ENCODE measurements at places on chromosomes 1 and 21.
A peak's percentile ranks its signal among the peaks of the same experiment; 100 is the strongest.

DNA sequence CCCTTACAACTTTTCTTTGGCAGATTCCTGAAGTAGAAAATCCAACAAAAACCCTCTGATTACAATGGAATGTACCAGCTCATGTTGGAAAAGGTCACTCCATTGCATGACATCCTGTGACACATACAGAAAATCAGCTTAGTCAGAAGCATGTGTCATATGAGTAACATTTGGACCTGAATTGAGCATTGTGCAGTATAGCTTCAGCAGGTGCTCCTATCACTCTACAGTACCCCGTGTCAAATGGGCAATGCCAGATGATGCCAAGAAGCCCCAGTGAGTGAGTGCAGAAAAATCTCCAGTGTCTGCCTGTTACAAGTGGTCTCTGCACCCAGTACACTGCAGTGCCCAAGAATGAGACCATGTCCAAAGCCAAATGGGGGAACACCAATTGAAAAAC, 129.7 kb upstream of the RUNX1 start:
- no peak for DNase-seq

- no peak for DNase-seq
Observed at GRCh38 chr1:71787699-71788098, 494.6 kb downstream of the NEGR1 start.

DNA sequence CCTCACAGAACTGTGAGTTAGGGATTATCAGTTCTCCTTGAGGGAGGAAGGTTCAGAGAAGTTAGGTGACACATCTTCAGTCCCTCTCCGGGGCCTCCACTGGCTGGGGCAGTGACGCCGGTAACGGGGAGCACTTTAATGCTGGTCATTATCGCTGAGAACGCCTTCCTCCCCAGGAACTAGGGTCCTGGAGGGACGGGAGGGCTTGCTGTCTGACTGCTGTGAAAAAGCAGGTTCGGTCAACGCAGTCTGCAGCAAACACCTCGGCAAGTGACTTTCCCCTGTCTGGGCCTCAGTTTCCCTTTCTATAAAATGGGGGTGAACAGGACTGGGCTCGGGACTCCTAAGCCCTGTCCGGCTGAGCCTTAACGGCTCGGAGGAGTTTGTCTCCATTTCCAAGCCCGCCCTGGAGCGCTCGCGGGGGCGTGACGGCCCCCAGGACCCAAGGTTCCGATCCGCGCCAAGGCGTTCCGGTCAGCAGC, 341 bp upstream of the TMEM61 start:
- DNase-seq: no peak

DNA sequence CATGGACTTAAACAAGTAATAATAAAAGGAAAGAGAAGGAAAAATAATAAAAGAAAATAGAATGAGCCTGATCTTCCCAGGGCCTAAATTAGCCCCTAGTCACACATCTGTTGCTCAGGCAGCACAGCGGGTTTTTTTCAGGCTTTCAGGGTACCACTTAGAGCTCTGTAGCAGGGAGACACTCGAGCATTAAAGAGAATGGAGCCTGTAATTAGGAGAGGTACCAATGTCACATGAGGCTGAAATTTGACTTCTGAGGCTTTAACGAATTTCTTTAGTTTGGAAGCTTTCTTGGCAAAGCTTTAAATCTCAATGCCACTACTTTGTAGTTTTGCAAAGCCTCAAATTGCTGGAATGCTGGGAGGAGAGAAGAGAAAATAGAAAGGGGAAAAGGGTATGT, 116.3 kb downstream of the AK5 start:
- DNase-seq: no peak

- DNase-seq: no peak
Observed at GRCh38 chr1:119866451-119866850, 29.9 kb downstream of the ADAM30 start.

DNA sequence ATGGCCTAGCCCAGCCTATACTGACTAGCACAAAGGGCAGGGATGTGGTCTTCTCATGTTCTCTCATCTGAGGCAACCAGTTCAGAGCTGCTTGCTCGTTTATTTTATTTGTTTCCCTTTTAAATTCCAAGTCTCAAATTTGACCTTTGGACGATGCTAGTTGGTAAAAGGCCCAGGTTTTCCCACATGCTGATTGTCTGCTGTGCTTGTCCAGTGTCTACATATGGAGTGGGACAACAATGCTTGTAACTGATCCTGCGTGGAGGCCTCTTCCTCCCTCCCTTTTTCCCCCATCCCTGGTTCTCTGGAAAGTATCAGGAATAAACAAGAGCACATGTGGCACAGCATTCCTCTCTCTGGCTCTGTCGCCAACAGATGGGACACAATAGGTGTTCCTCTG, 34.0 kb upstream of the BEND5 start:
- no peak for DNase-seq

DNA sequence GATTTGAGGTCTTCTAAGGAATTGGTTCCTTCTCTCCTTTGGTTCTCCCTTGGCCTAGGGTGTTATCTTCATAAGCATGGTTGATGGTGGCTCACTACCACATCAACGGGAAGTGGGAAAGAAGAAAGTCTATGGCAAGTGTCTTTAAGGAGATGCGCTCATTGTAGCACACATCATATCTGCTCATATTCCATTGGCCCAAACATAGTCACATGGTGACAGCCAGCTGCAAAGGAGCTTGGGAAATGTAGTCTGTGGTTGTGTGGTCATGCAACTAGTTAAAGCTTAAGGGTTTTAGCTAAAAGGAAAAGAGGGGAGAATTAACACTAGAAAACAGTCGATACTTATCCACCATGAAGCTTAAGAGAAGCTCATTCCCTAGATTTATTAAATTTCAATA, 11.4 kb upstream of the MRPS6 start:
- peak; percentile 63 for DNase-seq

DNA sequence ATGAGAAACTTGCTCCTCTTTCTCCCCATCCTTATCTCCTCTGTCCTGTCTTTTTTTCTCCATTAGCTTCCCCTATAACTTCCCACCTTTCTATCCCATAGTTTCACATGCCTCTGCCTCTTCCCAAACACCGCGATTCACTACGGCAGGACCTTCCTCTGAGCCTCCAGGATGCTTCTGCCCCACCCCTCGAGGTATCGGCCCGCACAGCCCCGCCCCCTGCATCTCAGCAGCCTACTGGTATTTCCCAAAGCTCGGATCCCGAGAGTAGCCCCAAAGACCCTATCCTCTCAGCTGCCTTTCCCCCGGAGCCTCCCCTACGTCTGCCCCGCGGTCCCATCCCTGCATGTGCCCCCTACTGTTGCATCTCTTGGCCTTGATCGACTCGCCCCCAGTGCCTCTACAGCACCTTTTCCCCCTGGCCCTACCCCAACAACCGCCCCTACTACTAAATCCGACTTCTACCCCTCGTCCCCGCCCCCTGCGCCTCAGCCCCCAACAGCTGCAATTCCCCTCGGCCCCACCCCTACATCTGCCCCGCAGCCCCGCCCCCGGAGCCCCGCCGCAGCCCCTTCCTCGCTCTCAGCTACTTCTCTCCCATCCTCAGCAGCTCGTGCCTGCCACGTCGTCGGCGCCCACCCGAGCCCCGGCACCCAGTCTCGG, 512 bp downstream of the PIAS3 start:
- peak; percentile 83 for DNase-seq

DNA sequence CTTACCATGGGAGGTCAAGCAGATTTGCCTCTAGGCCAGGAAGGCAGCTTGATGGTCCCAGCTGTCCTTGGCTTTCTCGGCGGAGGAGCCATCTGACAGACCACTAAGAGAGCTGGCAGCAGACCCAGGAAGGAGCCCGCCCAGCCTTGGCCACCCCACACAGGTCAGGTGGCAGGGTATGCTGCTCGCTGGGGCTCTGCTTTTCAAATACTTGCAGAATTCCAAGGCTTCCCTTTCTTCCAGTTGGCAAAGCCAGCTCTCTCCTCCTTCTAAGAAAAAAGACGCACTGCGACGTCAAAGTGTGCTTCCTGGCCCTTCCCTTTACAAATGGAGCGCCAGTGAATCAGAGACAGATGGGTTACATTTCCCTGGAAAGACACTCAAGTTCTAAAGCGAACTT, 229.4 kb downstream of the CACNA1E start:
- DNase-seq: no peak

DNA sequence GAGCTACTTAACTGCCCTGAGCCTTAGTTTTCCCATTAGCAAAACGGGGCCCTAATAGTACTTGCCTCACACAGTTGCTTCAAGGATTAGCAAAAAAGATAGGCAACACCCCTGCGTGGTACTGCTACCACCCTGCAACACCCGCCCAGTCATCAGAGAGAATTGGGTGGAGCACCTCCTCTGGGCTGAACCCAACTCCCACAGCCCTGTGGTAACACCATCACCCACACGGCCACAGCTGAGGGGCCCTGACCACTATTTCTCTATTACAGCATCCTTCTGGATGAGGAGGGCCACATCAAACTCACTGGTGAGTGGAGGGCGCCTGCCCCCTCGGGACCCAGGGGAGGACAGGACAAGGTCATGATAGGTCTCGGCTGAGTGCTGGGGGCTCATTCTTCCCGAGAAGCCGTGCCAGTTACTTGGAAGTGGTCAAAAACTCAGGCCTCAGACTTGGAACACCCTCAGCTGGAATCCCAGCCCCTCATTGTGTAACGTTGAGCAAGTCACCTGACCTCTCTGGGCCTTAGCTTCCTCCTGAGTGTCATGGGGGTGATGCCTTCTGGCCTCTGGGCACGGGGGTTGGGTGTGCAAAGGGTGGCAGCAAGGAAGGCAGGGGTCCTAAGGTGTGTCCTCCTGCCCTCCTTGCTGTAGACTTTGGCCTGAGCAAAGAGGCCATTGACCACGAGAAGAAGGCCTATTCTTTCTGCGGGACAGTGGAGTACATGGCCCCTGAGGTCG, 24.6 kb downstream of the RPS6KA1 start:
- no peak for DNase-seq

- peak; percentile 69 for DNase-seq
Observed at GRCh38 chr1:43305461-43305860, 4.7 kb downstream of the TIE1 start.

DNA sequence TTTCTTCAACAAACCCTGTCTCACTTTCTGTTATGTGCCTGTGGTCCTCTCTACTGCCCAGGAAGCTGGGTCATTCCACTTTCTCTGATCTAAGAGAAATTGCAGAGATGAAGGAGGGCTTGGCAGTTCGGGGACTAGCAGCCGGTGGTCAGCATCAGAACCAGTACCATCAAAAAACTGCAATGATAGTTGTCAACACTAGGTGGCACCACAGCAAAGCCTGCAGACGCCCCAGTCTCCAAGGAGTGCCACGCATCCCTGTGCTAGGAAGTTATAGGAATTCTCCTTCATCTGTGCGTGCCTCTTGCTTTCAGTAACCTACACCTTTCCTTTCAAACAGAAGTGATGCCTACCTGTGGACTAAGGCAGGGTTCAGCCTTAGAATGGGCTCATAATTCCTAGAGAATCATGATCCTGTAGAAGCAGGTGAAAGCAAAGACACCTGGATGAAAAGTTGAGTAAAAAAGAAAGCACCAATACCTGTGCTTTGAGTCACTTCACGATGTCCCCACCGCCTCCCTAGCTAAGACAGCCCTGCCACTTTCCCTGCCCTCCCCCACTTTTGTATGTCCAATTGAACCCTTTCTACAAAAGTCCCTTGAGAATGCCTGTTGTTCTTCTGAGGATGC, 129.2 kb downstream of the ADAMTS1 start:
- DNase-seq: peak; percentile 16

- DNase-seq: no peak
Observed at GRCh38 chr1:9321480-9321849, 28.8 kb downstream of the SPSB1 start.

DNA sequence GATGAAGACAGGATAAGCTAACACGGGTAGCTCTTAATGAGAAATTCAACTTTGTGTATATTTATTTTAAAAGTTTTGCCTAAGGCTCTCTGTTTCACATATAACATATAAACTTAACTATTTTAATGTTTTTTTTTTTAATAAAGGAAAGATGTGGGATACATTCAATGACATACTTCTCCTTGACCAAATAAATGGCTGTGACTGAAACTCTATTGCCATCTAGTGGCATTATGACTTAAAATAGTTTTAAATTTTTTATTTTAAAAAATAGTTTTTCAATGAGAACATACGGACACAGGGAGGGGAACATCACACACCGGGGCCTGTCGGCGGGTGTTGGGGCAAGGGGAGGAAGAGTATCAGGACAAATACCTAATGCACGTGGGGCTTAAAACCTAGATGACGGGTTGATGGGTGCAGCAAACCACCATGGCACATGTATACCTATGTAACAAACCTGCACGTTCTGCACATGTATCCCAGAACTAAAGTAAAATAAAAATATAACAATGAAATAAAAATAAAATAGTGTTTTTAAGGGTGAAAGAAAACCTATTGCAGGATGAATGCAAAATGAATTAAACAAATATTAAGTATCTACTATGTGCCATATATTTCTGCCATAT, 83.4 kb downstream of the LYST start:
- DNase-seq: peak; percentile 47

DNA sequence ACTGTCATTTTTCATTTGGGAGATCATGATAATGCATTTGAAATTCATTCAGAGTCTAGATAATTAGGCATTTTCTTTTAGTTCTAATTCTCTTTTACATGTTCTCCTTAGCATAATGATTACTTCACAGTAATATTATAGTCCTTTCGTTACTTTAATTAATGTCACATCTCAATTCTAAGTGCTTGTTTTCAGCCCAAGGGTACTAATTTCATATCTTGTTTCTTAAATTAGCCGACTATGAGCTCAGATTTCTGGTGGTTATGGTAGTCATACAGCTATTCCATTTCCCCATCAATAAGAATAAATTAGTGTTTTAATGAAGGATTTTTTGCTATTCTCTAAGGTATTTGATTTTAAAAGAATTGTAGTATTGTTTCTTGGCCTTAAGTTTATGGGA, 120.9 kb downstream of the NCAM2 start:
- no peak for DNase-seq

DNA sequence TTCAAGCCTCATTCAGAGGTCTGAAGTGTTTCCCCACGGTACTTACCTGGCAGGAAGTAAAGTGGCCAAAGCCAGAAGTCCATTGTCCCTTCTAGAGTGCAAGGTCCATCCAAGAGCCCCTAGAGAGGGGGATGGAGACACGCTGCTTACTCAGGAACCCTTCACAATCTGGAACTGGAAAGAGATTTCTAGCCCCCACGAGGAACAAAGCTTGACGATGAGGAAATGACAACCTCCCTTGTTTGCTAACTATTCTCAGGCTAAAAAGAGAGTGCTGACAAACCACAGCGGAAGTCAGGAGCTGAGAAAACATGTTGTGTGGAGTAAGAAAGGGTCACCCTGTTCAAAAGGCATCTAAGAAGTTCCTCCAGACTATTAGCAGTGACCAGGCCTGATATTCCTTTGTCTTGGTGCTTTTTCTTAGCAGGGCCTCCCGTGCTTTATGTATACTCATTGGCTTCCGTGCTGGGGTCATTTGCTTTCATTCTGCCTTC, at the start of gene FCMR:
FCMR (minus strand) TSS at position 170 of the 494 bp plus-strand sequence; CDS start at position 83, 87 bp downstream.
- DNase-seq: peak; percentile 80

- DNase-seq: no peak
Observed at GRCh38 chr1:73673971-73674370, 524.0 kb downstream of the LRRIQ3 start.

GRCh38 chr21:17197996-17198395, 314.8 kb upstream of the CXADR start:
- no peak for DNase-seq

- no peak for DNase-seq
Observed at GRCh38 chr1:221310180-221310579, 430.9 kb downstream of the HLX start.

GRCh38 chr1:61995641-61996040, 199.0 kb upstream of the L1TD1 start:
- no peak for DNase-seq

Data from OCI-LY7 (cell line).